GM12864 (cell line): ENCODE measurements at places on chromosomes 7 and 10.
A peak's percentile ranks its signal among the peaks of the same experiment; 100 is the strongest.

DNA sequence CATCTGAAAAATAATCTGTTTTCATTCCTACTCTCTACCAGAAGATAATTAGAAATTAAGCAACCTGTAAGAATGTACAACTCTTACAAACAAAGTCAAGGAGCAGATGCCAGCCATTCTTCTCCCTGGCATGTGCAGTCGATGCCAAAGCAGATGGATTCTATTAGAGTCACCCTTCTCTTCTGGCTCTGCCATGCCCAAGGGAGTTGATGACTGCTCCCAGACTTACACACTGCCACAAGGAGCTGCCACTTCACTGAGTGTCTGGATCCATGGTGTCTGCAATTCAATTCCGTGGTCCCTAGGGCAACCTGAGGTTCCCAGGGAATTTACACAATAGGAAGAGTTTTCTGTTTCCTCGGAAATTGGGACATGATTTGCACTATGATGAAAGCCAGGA, 89.1 kb upstream of the IFRD1 start:
- DNase-seq = no peak

DNA sequence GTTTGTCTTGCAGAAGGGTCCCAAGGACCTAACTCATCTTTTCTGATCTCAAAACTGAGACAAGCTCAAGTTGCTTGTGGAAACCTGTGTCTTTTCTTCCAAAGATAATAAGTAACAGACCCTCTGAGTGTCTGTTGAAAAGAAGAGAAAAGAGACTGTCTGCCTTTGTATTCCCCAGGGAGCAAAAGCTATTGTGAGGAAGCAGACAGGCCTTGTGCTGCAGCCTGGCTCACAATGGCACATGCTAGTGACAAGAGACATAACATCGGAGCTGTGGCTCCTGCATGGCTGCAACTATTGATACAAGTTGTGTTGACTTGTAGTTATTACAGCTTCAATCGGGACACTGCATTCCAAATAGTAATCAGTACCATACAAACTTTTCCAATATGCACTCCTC, 202.9 kb downstream of the DKK1 start:
- no peak for DNase-seq

- no peak for DNase-seq
These were observed 1106.2 kb downstream of the NRG3 start for GRCh38 chr10:82981137-82981723.

GRCh38 chr7:155490697-155491628, 33.0 kb downstream of the EN2 start:
- DNase-seq = peak; percentile 26

DNA sequence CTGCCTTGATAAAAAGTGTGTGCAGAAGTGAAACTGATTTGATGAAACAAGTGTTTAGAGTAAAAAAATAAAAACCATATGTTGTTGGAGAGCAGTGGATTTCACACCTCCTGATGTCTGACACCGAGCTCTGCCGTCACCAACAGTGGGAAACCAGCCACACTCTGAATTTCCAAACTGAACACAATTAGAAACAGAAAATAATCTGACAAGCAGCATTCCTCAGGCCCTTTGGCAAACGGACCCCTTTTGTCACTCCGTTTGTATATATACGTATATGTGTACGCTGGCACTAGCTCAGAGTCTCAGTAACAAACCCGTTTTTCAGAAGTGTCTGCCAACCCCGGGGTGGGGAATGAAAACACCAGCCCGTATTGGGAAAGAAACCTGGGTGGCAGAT, 32.4 kb downstream of the TACC2 start:
- DNase-seq = no peak

GRCh38 chr7:150503581-150503980, 11.1 kb upstream of the GIMAP7 start:
- no peak for DNase-seq

DNA sequence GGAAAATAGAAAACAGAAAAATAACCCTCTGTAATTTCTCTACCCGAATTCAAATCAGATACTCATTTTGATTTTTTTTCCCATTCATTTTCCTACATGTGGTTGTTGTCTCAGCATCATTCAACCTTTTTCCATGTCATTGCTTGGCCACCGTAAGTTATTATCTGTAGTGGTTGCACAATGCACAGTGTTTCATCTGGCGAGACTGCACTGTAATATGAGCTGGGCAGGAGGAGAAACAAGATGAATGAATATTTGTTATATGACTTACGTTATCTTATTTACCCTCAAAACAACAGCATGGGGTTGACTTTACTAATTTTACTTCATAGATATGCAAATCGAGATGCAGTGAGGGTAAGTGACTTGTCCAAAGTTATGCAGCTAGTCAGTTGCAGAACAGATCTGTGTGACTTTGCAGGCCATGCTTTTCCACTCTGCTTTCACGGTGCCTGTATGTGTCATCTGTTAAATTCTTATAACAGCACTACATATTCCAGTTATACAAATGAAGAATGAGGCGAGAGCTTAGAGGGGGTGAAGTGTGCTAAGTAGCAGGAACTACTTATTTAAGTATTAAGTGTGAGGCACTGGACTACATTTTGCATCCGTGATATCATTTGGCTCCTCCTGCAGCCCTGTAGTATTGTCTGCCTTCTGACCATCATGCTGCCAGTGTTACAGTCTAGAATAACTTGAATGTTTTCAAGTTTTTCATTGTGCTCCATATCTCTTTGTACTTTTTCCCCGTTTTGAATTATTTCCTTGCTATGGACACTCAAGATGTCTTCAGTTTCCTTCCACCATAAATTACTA, 56.7 kb downstream of the ZMYND11 start:
- DNase-seq = no peak

DNA sequence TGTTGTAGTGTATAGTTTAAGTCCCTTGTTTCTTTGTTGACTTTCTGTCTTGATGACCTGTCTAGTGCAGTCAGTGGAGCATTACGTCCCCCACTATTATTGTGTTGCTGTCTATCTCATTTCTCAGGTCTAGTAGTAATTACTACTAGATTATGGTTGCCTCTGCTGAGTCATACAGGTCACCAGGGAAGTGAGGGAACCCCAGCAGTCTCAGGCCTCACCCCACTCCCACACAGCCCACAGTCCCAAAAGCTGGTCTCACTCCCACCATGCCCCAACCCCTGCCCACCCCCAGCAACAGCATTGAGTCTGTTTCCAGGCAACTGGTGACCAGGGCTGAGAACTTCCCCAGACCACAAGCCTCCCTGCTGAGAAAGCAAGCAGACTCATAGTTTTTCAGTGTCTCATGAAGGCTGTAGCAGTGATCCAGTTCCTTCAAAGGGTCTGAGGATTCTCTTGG, 88.0 kb downstream of the PLXDC2 start:
- DNase-seq = no peak

GRCh38 chr10:14414901-14415300, 84.2 kb upstream of the FRMD4A start:
- DNase-seq = no peak
